Activated CD8-positive, alpha-beta memory T cell treated with anti-CD3 and anti-CD28 coated beads, Interleukin-2, amount 50 U/mL, for 4 hours (primary cell): ENCODE measurements at places on chromosomes 11 and 22.

DNA sequence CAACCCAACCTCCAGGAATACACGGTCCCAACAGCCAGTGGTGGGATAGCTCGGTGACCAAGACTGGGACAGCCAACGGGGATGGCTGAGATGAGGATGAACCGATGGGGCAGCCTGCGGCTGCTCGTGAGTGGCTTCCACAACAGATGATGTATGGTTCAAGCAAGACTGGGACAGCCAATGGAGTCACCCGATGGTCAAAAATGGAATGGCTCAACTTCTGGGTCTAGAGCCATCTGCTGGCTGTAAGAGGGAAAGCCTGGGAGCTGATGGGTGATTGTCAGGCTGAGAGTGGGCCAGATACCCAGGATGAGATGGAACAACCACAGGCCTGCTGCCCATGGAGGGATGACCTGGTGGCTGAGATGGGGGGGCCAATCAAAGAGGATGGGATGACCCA is 35.5 kb downstream of the SYT7 start:
- no peak for DNase-seq

DNA sequence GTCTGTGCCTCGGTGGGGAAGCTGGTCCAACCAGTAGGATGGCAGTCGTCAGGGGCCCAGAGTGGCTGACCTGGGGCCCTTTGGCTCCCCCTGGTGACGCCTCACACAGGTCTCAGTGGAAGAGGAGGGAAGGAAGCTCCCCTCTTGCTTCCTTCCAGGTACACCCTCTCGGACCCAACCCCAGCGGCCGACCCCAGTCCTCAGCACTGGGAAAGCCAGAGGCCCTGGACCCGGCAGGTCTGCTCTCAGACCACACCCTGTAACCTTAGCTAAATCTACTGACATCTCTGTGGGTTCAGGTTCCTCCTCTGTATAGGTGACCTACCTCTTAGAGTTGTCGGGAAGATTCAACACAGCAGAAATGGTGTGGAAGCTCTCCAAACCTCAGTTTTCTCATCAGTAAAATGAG is 3.4 kb upstream of the SCUBE1 start:
- DNase-seq: peak; percentile 71

- DNase-seq: no peak
Measured at GRCh38 chr11:102705626-102706025, at the start of gene MMP27. TSS of gene MMP27 (minus strand) at chr11:102705769. CDS start at chr11:102705714, 55 bp downstream.

DNA sequence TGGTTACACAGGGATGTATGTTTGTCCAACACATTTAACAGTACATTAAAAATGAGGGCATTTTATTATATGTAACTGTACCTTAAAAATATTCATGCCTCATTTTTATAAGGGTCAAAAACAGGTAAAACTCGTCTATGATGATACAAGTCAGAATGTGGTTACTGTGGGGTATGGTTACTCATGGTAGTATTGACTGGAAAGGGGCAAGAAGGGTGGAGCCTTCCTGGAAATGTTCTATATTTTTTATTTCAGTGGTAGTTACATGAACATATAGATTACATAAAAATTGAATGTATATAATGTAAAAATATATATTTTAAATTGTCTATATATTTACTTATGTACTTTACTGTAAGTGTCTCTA is 99.8 kb downstream of the STIM1 start:
- DNase-seq: no peak

- DNase-seq: no peak
Measured at GRCh38 chr11:47051217-47051616, 114.7 kb downstream of the CSTPP1 start.

- no peak for DNase-seq
Measured at GRCh38 chr11:103608566-103608965, 427.9 kb upstream of the DDI1 start.

DNA sequence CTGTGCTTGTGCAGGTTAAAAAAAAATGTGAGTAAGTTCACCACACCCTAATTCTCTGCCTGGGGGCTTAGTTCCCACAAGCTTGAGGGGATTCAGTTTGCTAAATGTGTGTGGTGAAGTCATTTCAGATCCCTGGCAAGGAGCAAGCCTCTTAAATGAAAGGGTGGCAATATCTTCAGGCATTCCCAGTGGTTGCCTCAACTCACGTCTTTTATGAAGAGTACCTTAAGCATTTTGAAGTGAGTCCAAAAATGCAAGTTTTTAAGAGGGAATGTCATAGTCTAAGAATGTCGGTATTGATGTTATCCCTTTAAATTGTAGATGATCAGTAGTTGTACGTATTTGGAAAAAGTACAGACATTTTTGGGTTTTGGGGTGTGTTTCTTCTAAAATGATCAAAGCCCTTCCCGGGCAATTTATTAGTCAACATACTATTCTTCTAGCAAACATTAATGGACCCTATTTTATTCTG is 4.9 kb downstream of the TCP11L1 start:
- no peak for DNase-seq

DNA sequence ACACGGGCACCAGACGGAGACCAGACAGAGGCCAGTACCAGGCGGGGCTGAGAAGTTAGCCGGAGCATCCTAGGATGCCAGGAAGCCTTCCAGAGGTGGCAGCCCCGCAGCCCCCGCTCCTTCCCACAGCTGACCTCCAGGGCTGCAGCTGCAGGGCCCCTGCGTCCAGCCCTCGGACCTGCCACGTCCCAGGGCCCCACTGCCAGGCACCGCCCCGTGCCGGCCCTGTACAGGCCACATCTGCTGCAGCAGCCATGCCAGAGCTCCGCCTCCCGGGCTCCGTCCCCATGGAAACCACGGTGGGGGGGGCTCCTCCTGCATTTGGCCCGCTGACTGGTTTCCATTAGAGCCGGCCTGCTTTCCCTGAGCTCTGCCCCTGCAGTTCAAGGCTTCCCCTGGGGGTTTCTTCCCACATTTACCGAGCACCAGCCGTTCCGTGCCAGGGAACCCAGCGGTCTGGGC is 62.5 kb upstream of the PPARA start:
- no peak for DNase-seq

DNA sequence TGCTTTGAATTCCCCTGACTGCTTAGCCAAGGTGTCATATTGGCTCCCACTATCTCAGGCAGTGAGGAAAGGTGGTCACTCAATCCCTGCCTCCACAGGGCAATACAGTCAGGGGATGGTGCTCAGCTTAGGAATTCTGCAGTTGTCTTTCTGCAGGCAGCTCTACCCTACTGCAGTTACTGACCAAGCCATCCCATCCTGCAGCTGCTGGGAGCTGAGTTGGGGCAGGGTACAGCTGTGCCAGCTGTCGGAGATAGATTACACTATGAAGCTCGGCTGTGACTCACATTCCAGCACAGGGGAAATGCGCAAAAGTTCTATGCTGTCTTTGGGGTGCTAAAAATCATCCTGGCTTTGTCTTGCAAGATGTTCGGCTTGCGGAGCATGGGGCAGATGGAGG is 4.4 kb upstream of the DAGLA start:
- DNase-seq: no peak

GRCh38 chr11:61028135-61028729 is 56.8 kb downstream of the CD6 start:
- DNase-seq: peak; percentile 80

- no peak for DNase-seq
Measured at GRCh38 chr11:126925321-126926093, 75.1 kb downstream of the KIRREL3 start.

DNA sequence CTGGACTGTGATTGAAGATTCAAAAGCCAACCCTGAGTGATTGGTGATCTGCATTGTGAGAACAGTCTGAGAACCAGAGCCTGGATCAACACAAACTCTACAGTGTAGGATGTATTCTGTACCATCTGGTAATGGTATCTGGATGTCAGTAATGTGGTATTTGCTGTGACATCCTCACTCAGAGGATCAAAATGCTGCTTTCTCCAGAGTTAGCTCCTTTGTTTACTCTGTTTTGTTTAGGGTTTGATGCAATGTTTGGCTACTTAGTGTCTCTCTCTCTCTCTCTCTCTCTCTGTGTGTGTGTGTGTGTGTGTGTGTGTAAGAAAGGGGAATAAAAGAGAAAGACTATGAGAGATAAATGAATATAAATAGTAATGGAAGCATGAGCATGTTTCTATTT is 24.3 kb downstream of the CASP4 start:
- no peak for DNase-seq

GRCh38 chr11:126284829-126285228 is 1.9 kb downstream of the TIRAP start:
- DNase-seq: peak; percentile 87

DNA sequence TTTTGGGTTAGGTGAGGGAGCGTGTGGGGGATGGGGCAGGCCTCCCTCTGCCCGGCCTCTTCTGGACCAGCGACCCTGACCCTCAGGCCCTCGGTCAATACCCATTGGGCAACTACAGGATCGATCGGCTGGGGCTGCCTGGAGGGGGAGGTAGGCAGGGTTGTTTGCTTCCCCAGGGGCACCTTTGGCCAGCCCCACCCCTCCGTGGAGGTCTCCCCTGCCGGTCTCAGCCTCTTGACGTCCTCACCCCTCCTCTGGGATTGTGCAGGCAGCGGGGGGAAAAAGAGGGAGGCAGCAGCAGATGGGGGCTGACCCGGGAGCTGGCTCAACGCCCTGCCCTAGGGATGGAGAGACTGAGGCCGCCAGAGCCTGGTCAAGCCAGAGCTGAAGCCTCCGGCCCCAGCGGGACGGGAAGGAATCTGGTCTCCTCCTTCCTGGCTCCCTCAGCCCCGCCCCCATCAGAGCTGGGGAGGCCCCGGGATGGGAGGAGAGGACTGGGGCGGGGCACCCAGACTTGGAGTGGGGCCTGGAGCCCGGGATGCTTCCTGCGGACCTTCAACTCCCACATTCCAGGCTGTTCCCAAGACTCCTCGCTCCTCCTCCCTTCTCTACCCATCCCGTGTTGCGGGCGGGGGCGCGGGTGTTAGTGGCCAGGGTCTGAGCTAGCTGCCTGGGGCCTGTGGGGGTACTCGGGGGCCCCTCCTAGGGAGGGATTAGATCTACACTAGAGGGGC is 14.4 kb upstream of the CDC42EP1 start:
- DNase-seq: no peak

DNA sequence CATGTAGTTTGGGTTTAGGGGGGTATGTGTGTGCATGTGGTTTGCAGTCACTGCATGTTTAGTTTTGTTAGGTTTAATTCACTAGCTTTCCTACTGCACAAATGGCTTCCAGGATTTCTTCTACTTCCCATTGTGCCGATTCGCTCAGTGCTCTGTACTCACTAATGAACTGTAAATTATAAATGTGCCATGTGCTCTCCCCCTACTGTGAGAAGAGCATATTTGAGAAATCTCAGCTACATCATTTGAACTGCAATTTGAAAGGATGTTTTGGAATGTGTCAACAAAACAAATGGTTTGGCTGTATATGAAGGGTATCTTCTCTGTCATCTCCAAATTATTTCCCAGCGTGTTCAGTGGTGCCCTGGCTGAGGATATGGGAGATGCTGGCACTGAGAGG is 28.1 kb downstream of the CYB5R2 start:
- DNase-seq: no peak

- no peak for DNase-seq
Measured at GRCh38 chr11:134506046-134506445, 94.0 kb upstream of the B3GAT1 start.

DNA sequence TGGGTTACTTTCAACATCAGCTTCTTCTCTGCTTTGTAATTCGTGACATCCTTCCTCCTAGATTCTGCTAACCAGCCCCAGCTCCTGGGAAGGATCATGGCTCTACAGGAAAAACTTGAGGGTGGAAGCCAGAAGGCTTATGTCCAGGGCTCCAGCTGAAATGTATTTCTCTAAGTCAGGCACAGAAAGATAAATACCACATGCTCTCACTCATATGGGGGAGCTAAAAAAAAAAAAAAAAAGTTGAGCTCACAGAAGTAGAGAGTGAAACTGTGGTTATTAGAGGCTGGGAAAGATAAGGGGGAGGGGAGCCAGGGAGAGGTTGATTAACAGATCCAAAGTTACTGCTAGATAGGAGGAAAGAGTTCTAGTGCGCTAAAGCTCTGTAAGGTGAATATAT is 74.9 kb downstream of the DSCAML1 start:
- DNase-seq: no peak

GRCh38 chr11:2870460-2870859 is 15.1 kb downstream of the CDKN1C start:
- DNase-seq: no peak

GRCh38 chr11:61609000-61609979 is 28.4 kb upstream of the SYT7 start:
- no peak for DNase-seq

DNA sequence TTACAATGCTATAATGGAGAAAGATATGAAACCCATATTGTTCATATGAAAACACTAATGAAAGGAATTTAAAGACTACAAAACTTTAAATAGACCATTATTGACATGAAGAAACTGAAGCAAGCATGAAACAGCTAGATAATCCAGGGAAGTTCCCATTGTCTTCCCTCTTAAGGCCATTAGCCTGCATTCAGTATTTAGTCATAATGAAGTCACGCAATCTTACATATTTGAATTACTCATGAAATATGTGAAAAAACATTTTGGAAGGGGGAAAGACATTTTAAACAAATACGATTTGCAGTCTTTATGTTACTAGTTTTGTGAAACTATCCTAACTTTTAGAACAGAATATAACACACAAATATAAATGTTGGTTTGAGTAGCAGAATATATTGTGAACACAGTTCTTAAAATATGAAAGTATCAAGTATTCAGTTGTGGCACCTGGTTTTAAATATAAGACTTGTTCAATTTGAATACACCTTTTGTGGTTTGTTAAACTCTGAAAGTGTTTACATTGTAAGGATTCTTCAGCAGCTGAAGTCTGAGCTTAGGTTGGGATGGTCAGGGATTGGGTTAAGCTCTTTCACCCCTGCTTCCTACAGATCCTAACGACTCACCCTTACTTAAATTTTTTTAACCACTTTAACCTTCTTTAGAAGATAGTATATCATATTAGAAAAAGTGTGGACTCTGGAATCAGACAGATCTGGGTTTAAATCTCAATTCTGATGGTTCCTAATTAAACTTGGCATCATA is 500.3 kb upstream of the TENM4 start:
- no peak for DNase-seq

DNA sequence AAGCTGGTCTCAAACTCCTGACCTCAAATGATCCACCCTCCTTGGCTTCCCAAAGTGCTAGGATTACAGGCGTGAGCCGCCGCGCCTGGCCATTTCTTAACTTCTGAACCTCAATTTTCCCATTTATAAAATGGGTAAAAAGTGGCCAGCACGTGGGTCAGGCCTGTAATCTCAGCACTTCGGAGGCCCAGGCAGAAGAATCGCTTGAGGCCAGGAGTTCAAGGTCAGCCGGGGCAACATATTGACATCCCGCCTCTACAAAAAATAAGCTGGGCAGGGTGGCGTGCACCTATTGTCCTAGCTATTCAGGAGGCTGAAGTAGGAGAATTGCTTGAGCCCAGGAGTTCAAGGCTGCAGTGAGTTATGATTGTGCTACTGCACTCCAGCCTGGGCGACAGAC is 6.5 kb upstream of the DDX6 start:
- DNase-seq: no peak

DNA sequence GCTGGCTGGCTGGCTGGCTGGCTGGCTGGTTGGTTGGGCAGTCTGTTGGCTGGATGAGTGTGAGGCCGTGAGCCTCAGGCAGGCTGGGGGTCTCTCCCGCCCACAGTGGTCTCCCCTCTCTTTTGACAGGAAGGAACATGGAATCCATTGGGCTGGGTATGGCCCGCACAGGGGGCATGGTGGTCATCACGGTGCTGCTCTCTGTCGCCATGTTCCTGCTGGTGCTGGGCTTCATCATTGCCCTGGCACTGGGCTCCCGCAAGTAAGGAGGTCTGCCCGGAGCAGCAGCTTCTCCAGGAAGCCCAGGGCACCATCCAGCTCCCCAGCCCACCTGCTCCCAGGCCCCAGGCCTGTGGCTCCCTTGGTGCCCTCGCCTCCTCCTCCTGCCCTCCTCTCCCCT is 1.9 kb downstream of the UPK2 start:
- no peak for DNase-seq
